Left kidney (tissue), 8 donors: ENCODE measurements at places on chromosomes 12 and 14.
A peak's percentile ranks its signal among the peaks of the same experiment; 100 is the strongest.

DNA sequence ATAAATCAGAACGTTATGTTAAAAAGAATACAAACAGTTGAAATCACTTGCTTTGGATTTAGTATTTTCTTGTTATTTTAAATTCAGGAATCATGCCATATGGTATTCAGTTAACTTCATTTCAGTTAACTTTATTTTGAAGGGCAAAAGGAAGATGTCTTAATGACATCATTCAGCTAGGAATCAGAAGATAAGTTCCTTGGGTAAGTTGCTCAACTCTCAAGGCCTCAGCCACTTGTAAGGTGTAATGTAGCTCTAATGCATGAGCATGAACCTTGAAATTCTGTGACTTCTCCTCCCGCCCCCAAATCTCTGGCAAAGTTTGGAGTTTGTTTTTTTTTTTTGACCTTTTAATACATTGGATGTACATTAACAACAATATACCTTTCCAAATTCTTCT, 42.6 kb downstream of the FRS2 start:
- DNase-seq: no peak

DNA sequence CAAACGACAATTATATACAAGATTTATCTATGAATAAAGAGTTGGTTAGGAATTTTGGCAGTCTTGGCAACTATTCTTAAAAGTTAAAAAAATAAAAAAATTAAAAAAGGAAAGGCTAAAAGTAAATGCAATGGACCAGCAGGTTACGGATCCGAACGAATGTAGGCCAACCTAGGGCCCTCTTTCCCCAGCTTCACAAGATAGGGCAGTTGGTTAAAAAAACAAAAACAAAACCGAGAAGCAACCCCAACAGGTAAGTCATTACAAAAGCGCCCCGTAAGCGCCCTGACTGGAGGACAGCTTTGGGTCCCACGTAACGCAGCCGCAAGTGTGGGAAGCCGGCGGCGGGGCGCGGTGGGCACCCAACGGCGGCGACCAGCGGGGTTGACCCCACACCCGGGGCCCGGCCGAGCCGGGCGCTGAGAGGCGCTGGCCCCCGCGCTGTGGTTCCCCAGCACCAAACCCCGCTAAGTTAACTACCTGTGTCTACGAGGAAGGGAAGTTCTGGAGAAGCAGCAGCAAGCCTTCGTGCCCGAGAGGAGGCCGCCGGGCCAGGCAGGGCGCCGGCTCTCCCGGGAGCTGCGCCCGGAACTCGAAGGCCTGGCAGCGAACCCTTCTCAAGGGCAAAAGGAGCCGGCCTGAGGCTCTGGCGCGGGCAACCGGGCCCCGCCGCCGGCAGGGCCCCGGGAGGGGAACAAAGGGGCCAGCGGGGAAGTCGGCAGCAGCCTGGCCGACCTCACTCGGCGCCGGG, 882 bp downstream of the HECTD1 start:
- DNase-seq: peak; percentile 25

GRCh38 chr14:93269341-93270068, 62.4 kb downstream of the UBR7 start:
- DNase-seq: no peak

DNA sequence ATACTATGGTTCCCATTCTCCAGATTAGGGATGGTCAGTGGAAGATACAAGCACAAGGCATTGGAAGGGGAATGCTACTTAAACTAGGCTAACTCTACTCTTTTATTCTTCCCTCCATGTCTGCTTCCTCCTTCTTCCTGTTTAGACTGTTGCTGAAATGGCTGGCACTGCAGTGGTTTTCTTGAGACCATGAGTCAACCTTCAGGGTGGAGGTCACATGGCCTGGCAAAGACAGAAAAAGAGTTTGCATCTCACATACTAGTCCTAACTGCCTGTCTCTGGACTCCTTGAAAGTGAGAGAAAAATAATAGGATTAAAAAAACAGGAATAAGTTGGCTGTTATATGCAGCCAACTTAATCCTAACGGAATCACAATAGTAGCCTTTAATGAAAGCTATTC, 37.0 kb downstream of the ALDH1L2 start:
- DNase-seq: no peak

- no peak for DNase-seq
Observed at GRCh38 chr14:29629839-29630238, 297.8 kb downstream of the PRKD1 start.

GRCh38 chr12:65699251-65699650, 125.0 kb upstream of the HMGA2 start:
- DNase-seq: no peak

DNA sequence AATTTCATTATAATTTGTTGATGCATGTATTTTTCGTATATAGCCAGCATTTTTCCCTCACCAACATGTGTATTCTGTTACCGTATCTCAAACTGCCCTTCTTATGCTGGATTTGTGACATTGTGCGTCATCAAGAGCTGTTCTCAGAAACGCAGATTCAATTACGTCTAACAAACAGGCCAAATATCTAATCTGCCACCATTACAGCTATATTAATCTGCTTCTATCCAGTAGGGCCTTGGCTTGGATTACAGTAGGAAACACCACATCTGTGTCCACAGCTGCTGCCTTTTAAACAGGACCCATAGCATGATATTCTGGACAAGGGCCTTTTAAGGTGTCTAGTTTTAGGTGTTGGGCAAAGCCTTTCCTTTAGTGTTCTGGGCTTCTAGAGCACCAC, 140.6 kb downstream of the PDE3A start:
- DNase-seq: no peak

DNA sequence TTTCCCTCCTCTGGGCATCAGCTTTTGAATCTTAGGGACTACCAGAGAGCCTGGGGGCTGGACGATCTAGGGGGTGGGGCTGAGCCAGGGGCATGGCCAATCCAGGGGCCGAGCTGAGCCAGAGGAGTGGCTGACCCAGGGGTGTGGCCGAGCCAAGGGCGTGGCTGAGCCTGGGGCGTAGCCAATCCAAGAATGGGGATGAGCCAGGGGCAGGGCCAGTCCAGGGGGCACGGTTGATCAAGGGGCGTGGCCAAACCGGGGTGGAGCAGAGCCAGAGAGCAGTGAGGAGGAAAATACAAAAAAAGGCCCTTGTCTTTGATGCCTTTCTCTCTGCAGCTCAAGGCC, 219.3 kb upstream of the NOS1 start:
- DNase-seq: no peak

- DNase-seq: no peak
Observed at GRCh38 chr12:107618106-107618505, 67.5 kb upstream of the PWP1 start.

GRCh38 chr14:95052016-95052585, 105.2 kb downstream of the DICER1 start:
- no peak for DNase-seq

DNA sequence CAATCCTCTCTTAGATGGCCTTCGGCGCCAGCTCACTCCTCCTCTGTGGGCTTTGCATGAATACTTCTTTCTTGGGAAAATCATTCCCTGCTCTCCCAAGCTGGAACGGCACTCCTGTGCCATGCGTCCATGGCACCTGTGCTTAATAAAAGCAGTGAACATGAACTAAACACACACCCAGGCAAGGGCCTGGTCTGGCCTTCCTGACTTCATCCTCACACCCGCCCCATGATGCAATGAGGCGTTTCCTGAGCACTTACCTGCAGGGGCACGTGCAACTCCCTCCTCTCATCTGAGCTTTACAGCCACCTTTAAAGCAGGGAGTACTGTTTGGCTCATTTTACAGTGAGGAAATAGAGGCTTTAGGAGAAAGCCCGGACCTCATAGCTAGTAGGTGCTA, 219.8 kb downstream of the SLC41A2 start:
- DNase-seq: no peak

DNA sequence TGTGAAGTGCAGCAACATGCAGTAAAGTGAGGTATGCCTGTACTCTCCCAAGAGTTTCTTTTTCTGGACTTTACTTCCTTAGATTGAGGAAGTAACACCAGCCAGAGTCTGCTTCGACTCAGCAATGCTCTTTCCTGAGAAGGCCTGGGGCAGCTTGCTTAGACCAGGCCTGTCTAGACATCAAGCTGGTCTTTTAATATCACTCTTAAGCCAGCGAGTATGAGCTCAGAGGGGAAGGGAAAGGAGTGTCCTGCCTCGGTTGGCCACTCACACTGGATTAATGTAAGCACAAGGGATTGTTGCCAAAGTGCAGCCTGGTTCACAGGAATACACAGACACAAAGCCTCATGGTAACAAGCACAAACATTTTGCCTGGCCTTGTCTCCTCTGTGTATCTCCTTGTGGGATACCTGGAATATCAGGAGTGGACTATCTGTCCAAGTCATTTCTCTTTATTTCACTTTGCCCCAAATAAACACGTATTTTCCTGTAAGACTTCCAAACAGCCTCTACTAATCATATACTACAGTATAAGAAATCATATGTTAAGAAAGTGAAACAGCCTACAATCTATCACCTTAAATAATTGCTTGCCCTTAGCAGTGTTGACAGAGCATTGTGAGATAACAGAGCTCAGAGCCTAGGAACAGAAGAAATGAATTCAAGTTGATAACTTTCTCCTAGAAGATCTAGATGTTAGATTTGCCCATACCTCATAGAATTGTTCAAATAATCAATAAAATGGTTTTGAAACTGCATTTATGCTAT, 121.2 kb upstream of the DAAM1 start:
- no peak for DNase-seq

GRCh38 chr12:119011231-119011630, 29.9 kb downstream of the SRRM4 start:
- DNase-seq: no peak

DNA sequence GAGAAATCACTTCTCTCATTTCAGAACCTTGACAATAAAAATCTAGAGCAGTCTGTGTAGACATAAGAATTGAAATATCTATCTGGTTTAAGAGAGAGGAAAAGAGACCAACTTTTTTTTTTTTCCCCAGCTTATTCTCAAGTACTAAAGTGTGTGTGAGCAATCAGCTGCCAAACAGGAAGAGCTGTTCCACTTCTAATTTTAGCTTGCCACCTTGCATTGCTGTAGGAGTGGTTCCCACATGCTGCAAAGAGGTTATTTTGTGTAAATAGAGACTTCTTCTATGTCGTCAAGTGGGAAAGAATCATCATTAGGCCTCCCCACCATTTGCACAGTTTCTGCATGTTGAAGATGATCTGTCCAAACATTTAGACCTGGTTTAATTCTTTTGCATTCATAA, 142.6 kb downstream of the NPAS3 start:
- DNase-seq: no peak

DNA sequence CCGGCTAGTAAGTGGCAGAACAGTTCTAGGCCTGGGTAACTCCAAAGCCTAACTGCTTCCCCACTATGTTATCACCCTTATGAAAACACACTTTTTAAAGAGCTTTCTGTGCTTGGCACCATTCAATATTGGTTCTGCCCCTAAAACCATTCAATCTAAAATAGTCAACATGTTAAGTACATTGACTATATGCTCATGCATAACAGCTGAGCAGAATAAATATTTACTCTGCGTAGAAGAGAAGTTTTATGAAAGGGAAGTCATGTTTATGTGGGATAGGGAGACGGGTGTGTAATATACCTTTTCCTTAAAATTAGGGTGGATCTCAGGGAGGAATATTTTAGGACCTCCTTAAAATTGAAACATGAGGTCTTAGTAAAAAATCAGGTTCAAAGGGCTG, 80.5 kb downstream of the SAMD4A start:
- no peak for DNase-seq

DNA sequence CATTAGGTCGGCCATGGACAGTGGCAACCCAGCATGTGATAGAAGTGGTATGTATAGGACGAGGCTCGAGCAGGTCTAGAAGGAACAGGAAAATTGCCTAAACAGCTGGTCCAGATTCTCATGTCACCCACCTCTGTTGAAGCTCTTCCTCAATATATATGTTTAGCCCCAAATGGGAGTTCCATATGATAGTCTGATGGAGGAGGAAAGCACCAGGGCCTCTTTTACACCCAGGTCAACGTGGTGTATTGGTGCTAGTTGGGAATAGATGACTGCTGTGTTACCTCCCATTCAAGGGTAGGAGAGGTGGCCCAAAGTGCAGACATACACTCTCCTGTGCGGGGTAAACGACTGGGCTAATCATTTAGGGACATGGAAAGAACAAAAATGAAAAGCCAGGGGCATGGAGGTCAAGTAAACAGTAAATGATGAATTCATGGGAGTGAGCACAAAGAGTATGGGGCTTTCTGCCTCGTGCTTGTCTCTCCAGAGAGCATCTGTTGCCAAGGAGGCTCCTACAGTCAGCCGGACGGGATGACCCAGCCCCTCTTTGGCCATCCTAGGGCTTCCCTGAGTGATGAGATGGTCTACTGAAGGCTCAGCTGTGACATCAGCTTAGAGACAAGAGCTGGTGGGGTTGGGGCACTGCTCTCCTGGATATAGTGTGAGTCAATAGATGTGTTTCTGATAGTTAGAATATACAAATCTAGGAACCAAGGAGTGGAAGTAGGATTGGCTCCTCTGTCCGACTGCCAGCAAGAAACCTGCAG, 5.5 kb upstream of the PRIMA1 start:
- no peak for DNase-seq

DNA sequence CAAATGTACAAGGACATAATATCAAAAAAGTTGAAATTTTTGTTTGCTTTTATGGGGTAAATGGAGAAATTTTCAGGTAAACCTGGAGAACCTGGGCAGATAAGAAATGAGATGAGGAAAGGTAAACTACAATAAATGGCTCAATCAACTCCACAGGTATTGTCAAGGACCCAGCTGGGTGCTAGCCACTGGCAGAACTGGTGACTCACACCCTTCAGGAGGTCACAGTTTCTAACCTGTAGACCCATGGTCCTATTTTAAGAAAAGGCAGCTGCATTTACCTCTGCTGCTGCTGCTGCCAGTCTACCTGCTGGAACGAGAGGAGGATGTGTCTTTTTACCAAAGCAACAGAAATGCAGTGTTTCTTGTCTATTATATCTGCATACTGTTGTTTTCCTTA, 226.6 kb downstream of the ALG10B start:
- DNase-seq: no peak

GRCh38 chr12:26979733-26980132, 34.5 kb downstream of the TM7SF3 start:
- no peak for DNase-seq

- DNase-seq: no peak
Observed at GRCh38 chr14:101030586-101030985, 127.1 kb upstream of the RTL1 start.

DNA sequence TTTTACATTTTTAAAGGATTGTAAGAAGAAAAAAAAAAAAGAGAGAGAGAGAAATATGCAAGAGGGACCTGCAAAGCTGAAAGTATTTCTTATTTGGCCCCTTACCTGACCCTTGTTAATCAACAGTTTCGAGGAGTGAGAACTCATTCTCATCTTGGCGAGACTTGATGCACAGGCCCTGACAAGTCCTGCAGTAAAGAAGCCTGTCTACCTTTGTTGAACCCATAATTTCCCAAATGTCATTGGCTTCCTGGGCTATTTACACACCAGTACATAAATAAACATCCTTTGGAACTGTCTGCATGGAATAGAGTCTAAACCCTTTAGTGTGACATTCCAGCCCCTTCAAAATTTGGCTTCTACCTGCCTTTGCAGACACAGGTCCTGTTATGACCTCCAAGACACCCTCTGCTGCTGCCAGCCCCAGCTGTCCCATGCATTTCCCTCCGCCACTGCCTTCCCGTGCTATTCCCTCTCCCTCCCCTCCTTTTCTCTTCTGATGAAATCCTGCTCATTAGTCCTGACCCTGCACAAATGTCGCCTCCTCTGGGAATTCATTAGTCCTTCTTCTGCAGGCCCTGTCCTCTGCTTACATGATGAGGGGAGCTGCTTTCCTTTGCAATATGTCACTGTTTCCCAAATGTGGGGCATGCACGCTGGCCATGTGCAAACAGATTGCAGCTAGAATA, 35.1 kb downstream of the MYL2 start:
- DNase-seq: no peak

- no peak for DNase-seq
Observed at GRCh38 chr14:78700236-78700635, 530.1 kb downstream of the NRXN3 start.

GRCh38 chr12:70971001-70971794, 50.7 kb upstream of the PTPRR start:
- DNase-seq: no peak
